Stimulated activated CD4-positive, alpha-beta T cell treated with anti-CD3 and anti-CD28 coated beads, Interleukin-12 subunit alpha, Interleukin-12 subunit beta, amount 100 ng/mL, for 4 hours (primary cell): ENCODE measurements at places on chromosomes 2 and 18.

DNA sequence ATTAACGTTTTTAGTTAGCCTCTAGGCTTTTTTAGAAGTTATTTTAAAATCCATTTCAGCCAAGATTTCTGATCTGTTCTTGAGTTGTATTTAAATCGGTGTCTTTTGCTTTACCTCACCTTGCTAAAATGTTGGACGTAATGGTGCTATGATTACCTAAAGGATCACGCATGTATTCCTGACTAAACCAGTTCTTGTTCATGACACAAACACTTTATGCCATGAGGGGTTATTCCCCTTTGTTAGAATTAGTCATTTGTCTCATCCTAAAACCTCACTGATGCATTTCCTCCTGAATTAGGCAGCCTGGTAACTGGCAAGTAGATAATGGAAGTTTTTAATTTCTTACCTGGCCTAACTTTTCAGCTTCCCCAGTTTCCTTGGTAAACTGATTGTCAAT, 185.4 kb upstream of the TANK start:
- no peak for DNase-seq

GRCh38 chr2:170481201-170481600, 233.9 kb upstream of the SP5 start:
- no peak for DNase-seq

- DNase-seq = no peak
These were observed 28.9 kb upstream of the LPIN2 start for GRCh38 chr18:3041843-3042242.

- no peak for DNase-seq
These were observed 65.7 kb upstream of the PPM1B start for GRCh38 chr2:44102790-44103562.

DNA sequence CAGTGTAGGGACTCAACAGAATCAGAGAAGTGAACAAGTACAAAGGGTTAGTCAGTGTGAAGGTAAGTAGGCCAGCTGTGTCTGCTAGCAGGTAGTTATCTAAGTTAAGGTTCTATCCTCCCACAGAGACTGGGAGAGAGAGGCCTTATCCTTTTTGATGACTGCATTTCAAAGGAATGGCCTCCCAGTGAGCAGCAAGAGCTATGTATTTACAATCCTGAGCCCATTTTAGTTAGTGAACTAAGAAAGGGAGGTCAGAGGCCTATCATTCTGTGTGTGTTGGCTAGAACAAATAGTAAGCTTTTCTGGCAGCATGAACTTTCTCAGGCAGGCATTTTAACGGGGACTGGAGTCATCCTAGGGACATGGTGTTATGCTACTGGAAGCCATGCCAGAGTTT, 182.9 kb downstream of the VWC2L start:
- DNase-seq = no peak
